Breast epithelium (tissue), 4 donors: ENCODE measurements at places on chromosomes 16 and 17. TPM values are rescaled to one million over a fixed set of nuclear protein-coding genes. Genes with fewer than 3 reads are reported as not detected.

DNA sequence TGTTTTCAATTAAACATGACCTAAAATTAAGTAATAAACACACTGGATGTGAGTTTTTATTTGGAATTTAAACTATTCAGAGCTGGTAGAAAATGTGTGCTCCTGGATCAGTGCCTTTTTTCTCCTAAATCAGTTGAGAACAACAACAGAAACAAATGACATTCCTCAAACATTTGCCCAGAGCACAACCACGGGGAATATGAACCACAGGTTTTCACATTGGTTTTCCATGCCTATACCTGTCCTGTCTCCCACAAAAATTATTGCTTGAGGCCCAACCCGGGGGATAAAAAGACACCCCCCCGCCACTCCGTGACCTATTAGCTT is 6.8 kb downstream of the HSBP1 start:
- DNase-seq = no peak

DNA sequence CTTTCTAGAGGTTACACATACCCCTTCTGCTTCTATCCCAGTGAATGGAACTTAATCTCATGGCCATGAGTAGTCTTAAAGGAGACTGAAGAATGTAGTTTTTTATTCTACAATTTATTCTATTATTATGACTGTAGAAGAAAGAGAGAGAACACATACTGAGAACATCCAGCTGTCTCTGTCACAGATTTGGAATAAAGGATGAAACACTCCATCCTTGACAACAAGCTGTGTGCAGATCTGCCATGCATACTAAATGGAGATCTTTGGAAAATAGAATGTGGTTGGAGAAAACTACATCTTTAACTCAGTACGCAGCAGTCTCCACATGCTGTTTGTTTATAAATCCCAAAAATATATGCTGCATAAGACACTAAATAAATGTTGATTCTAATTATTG is 54.1 kb upstream of the NUDT7 start:
- no peak for DNase-seq

The CRHR1 gene
- total RNA-seq = 2.8 TPM

GRCh38 chr17:82003411-82004381 is 19.0 kb downstream of the CENPX start:
- peak; percentile 86 for DNase-seq

GRCh38 chr16:3503523-3503922 is 2.7 kb downstream of the CLUAP1 start:
- DNase-seq = peak; percentile 31

- DNase-seq = no peak
These were observed 97.1 kb downstream of the PITPNC1 start for GRCh38 chr17:67474081-67474661.

GRCh38 chr17:39144416-39144840 is 7.0 kb downstream of the PLXDC1 start:
- DNase-seq = peak; percentile 84

The RPH3AL gene
- 9.6 TPM for total RNA-seq

DNA sequence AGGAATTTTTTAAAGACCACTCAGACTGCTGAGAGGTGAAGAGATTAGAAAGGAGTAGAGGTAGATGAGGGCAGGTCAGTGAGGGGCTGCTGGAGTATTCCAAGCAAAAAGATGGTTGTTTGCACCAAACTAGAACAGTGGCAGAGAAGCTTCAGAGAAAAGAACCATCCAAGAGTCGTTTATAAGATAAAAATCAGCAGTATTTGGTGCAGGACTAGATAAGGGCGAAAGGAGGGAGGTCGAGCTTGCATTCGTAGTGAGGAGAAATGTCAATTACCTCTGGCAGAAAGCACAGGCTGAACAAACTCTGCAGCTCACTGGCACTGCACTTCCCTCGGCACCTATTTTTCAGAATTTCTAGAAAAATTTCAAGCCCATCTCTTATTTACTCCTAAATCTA is 9.6 kb downstream of the TEX2 start:
- DNase-seq = no peak

The MEIOC gene
- not detected for total RNA-seq

- no peak for DNase-seq
These were observed 39.7 kb downstream of the SLC7A5 start for GRCh38 chr16:87829622-87829980.

GRCh38 chr16:81698310-81698641 is 80.8 kb upstream of the PLCG2 start:
- DNase-seq = no peak

The CALB2 gene
- 169 TPM for total RNA-seq

The TMEM204 gene
- 34.1 TPM for total RNA-seq

- no peak for DNase-seq
These were observed 559 bp downstream of the CLUH start for GRCh38 chr17:2710803-2711607.

GRCh38 chr17:77498791-77499698 is 358.3 kb downstream of the SEC14L1 start:
- DNase-seq = no peak

DNA sequence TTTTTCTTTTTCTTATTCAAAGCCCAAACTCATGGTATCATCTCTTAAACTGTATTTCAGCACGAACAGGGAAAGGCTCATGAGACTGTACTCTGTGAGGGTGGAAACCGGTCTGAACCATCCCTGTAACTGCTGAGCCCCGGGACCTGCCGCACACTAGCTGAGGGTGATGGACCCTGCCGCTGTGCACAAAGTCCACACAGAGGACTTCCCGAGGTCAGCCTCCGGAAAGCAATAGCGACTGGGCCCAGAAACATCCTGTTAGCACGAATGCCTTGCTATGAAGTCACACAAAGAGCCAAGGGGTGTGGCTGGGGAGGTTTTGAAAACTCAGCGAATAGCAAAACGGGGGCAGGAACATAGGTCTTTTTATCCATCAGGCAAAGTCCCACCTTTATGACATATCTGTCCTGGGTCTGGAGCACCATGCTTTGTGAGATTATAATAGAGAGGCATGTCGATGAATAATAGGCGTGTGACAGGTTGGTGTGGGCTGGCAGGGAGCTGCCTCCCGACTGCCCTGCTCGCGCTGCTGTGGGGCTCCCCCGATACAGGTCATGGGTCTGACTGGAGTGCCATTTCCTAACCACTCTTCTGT is 33.4 kb downstream of the CDK5R1 start:
- no peak for DNase-seq

DNA sequence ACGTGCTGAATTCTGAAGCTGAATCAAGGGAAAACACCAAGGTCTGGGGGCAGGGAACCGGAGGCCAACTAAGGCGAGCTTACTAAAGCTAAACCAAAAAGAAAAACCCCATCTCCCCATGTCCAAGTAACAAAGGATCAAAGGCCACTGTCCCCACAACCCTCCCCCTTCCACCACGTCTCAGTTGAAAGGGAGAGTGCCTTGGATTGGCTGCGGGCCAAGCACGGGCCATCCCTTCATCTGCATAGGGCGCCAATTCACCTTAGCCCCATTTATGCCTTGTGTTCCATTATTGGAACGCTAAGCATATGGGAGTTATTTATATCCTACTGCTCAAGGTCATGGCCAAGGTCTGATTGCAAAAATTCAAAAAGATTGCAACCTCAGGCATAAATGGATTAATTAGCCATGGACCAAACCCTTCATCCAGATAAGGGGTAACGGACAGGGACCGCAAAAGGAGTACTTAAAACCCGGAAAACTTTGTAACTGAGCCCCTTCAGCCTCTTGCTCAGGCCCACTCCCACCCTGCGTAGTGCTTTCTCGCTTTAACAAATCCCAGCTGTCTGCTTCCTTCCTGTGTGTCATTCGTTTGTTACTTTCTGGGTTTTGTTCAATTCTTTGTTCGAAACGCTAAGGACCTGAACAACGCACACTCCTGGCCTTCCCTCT is 740 bp upstream of the ATP6V0D1 start:
- DNase-seq = peak; percentile 53

- no peak for DNase-seq
These were observed 66.6 kb downstream of the NOS2 start for GRCh38 chr17:27733773-27734172.

The TMEM220 gene
- total RNA-seq = 8.5 TPM
